ENCODE measurements at places on chromosomes 4 and X. TPM values are rescaled to one million over a fixed set of nuclear protein-coding genes. Genes with fewer than 3 reads are reported as not detected.

RHOXF2B gene
- not detected for total RNA-seq

SSX2B gene
- not detected for total RNA-seq

FGF2 gene
- total RNA-seq = 19.1 TPM

SLC6A8 gene
- 77.4 TPM for total RNA-seq

POU4F2 gene
- not detected for total RNA-seq

GC gene
- total RNA-seq = not detected

SPANXN2 gene
- not detected for total RNA-seq

ZNF330 gene
- total RNA-seq = 51.8 TPM

SLITRK4 gene
- total RNA-seq = not detected

CC2D2A gene
- 8.3 TPM for total RNA-seq

PRRG1 gene
- 5.1 TPM for total RNA-seq

FREM3 gene
- total RNA-seq = not detected

GPRIN3 gene
- not detected for total RNA-seq

PABPC5 gene
- not detected for total RNA-seq

CSAG3 gene
- not detected for total RNA-seq

GLUD2 gene
- 0.93 TPM for total RNA-seq

TLR1 gene
- total RNA-seq = 0.78 TPM

SATL1 gene
- total RNA-seq = not detected

ZCCHC4 gene
- 14.7 TPM for total RNA-seq

REPS2 gene
- total RNA-seq = 3.6 TPM

MAGED2 gene
- total RNA-seq = 65.3 TPM

CHRNA9 gene
- total RNA-seq = under 0.01 TPM

CT83 gene
- not detected for total RNA-seq

VEGFD gene
- 0.21 TPM for total RNA-seq

EXOC1L gene
- total RNA-seq = not detected

EGFL6 gene
- total RNA-seq = 1.00 TPM

MAMLD1 gene
- total RNA-seq = under 0.01 TPM

POU3F4 gene
- total RNA-seq = not detected

STPG2 gene
- 0.36 TPM for total RNA-seq

PNMA6F gene
- total RNA-seq = not detected

ARL9 gene
- under 0.01 TPM for total RNA-seq

GNRHR gene
- total RNA-seq = under 0.01 TPM

KLB gene
- total RNA-seq = under 0.01 TPM

P2RY4 gene
- total RNA-seq = not detected

SYTL5 gene
- total RNA-seq = 4.6 TPM

RPGR gene
- total RNA-seq = 6.4 TPM

SPANXD gene
- total RNA-seq = not detected

PWWP3B gene
- total RNA-seq = 0.43 TPM

TMEM156 gene
- 3.8 TPM for total RNA-seq

AFAP1 gene
- 21.9 TPM for total RNA-seq

SPANXN4 gene
- not detected for total RNA-seq

NLGN4X gene
- total RNA-seq = 0.50 TPM

SGMS2 gene
- total RNA-seq = 126 TPM

RPL10 gene
- 2,409 TPM for total RNA-seq

UGT2B15 gene
- not detected for total RNA-seq

TEC gene
- 1.6 TPM for total RNA-seq

RHOXF1 gene
- total RNA-seq = not detected

ARMCX4 gene
- 0.34 TPM for total RNA-seq

IL2 gene
- not detected for total RNA-seq

H2BW2 gene
- not detected for total RNA-seq

MAGEE2 gene
- not detected for total RNA-seq

PPP2R2C gene
- total RNA-seq = 17.4 TPM

ERCC6L gene
- total RNA-seq = 0.07 TPM

TEX13B gene
- not detected for total RNA-seq

CT47B1 gene
- not detected for total RNA-seq

ANXA3 gene
- 1,826 TPM for total RNA-seq

MFAP3L gene
- total RNA-seq = 8.0 TPM

ARX gene
- not detected for total RNA-seq

LDB2 gene
- not detected for total RNA-seq

All from nasal cavity respiratory epithelium epithelial cell of viscerocranial mucosa (primary cell).